ENCODE measurements at places on chromosomes 3 and 15. TPM values are rescaled to one million over a fixed set of nuclear protein-coding genes. Genes with fewer than 3 reads are reported as not detected.

DNA sequence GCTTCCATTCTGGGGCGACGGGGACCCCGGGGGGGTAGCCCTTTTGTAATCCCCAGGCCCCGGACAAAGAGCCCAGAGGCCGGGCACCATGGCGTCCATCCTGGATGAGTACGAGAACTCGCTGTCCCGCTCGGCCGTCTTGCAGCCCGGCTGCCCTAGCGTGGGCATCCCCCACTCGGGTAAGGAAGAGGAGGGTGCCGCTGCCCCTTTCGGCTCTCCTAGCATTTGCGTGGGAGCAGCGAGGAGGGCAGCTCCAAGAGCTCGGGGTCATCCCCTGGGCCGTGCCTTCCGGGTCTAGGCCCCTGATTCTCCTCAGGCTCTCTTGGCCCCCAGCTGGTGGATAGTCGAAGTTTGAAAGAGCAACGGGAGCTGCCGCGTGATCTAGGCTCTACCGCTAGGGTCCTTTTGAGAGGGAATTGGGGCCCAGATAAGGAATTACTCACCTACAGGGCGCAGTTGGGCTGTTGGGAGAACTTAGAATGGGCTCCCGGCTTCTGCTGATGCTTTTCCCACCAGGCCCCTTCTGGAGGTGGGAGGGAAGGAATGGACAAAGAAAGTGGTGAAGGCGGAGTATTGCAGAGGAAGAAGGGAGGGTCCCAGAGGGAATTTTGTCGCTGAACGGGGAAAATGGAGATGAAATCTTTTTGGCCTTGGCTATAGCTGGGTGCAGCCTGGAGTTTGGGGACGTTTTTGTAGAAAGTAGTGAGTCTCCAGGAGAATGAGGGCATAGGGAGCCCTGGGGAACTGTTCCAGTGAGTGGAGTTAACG is 615 bp downstream of the VPS18 start:
- H3K36me3 ChIP-seq: peaks cover 32% of the 10 kb centered on the region
- H3K4me1 ChIP-seq: peaks cover 15% of the 10 kb centered on the region
- no peaks in the 10 kb centered on the region for H3K27me3 ChIP-seq
- peak; percentile 95 for DNase-seq

DNA sequence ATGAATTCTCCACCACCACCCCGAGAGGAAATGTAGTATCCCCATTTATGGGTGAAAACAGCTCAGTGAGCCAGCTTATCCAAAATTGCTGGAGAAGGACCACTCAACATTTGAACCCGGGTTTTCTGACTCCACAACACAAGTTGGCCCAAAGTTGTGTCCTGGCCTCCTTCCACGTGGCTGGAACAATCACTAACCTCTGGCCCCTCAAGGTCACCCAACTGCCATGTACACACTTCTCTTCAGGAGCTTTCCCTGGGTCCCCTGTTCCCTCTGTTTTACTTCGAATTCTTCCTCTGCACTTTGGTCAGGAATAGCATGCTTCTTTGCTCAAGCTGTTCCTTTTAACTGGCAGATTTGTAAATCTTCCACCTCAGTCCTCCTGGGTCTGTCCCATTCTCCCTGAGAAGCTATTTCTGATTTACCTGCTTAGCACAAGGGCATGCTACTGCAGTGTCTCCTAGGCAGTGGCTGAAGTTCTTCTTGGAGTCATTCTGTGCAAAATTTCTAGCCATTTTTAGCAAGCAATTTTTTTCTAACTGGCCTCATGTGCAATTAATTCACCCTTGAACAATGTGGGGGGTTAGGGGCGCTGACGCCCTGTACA is 39.2 kb downstream of the TRIM71 start:
- no peak for DNase-seq
- H3K27me3 ChIP-seq: peaks cover 13% of the 10 kb centered on the region
- H3K27ac ChIP-seq: no peak overlapping the region
- no peaks in the 10 kb centered on the region for H3K36me3 ChIP-seq
- H3K4me3 ChIP-seq: no peak overlapping the region

DNA sequence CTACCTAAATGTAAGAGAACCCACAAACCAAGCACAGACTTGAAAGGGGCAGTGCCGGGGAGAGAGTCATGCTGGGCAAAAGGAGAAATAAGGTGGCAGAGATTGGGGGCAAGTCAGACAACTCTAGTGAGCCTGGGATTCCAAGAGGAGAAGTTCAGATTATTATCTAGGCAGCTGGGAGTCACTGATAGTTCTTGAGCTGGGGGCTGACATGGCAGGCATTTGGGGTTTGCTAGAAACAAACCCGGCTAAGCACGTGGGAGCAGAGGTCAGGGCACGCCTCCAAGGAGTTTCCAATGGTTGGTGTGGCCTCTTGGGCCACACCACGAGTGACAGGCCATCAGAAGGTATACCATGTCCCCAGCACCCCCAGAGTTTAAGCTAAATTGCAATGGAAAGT is 27.6 kb downstream of the SLC6A6 start:
- no peaks in the 10 kb centered on the region for H3K27me3 ChIP-seq
- H3K4me1 ChIP-seq: peaks cover 41% of the 10 kb centered on the region
- H3K27ac ChIP-seq: no peak overlapping the region
- no peak overlapping the region for H3K4me3 ChIP-seq
- H3K36me3 ChIP-seq: peaks cover 35% of the 10 kb centered on the region

DNA sequence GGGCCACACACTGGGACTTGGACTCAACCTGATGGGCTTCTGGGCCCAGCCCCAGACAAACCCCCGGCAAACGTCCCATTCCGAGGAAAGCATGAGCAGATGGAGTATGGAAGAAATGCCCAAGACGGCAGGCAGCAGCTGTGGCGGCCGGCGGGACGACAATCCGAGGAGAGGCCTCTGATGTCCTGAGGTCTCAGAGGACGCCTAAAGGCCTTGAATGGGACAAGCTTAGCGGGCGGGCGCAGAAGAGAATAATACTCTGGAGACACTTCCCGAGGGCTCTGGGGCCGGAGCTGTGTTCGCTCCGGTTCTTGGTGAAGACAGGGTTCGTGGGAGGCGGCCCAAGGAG is 482 bp upstream of the OGG1 start:
- DNase-seq: peak; percentile 92
- peak overlapping the region; percentile 79 for H3K4me3 ChIP-seq
- peaks cover 51% of the 10 kb centered on the region for H3K36me3 ChIP-seq

GRCh38 chr3:8561370-8561769 is 59.7 kb downstream of the LMCD1 start:
- peaks cover 51% of the 10 kb centered on the region for H3K36me3 ChIP-seq
- peaks cover 29% of the 10 kb centered on the region for H3K4me1 ChIP-seq

DNA sequence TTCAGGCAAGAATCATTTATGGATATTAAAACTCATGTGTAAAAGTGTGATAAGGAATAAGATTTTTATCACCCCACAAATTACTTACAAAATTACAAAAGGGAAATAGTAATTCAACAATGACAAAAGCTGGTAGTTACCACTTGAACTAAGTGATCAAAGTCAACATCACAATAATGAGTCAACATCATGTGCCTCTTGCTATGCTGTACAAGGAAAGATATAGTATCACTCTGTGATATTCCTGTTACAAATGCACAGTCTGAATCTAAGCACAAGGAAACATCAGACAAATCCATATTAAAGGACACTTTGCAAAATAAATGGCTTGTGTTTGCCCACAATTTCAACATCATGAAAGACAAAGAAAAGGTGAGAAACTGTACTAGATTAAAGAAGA is 90.5 kb upstream of the PLCL2 start:
- no peaks in the 10 kb centered on the region for H3K4me1 ChIP-seq
- no peaks in the 10 kb centered on the region for H3K36me3 ChIP-seq
- H3K27ac ChIP-seq: no peak overlapping the region
- H3K27me3 ChIP-seq: no peaks in the 10 kb centered on the region

DNA sequence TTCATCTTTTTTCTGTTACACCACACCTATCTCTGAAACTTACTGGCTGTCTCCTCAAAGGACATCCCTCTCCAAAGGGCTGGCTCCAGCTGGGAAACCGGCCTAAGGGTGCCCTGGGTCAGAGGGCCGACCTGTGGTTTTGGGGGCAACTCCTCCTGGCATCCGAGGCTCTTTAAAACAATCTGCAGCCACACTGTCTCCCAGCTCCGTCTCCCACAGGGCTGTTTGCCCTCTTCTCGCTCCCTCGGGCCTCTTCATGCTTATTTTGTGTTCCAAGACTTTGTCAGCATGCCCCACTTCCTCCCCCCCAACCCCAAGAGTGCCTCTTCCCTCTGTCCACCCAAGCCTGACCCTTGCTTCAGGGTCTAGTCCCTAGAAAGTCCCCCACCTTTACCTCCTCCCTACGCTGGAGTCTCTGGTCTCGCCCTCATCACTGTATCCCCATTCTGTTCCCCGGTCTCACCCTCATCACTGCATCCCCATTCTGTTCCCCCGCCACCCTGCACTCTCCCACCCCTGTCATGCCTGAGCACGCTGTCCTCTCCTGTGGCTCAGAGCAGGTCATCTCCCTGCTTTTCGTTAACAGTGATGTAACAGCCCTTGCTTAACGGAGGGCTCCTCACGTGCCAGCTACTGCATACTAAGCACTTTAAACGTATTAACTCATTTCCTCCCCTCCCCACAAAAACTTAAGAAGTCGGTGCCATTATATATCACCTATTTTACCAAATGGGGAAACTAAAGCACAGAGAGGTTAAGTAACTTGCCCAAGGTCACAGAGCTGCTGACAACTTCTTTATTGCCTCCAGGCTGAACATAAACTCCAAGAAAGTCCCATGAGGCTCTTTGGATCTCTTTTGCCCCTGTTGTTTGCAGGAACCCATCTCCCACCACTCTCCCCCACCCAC is 1.1 kb upstream of the CSK start:
- no peaks in the 10 kb centered on the region for H3K27me3 ChIP-seq
- H3K27ac ChIP-seq: no peak overlapping the region
- peak; percentile 68 for DNase-seq
- no peaks in the 10 kb centered on the region for H3K36me3 ChIP-seq
- H3K4me1 ChIP-seq: peaks cover 31% of the 10 kb centered on the region

EBLN2 gene
- 6.2 TPM for total RNA-seq

UCN2 gene
- 0.29 TPM for total RNA-seq

MCF2L2 gene
- under 0.01 TPM for total RNA-seq

GRCh38 chr3:133933097-133934024 is 37.7 kb upstream of the RAB6B start:
- H3K4me1 ChIP-seq: no peaks in the 10 kb centered on the region
- no peak overlapping the region for H3K27ac ChIP-seq
- H3K27me3 ChIP-seq: peaks cover 28% of the 10 kb centered on the region

GRCh38 chr3:58111513-58112184 is 99.1 kb downstream of the DNASE1L3 start:
- no peak overlapping the region for H3K4me3 ChIP-seq
- no peaks in the 10 kb centered on the region for H3K27me3 ChIP-seq
- no peaks in the 10 kb centered on the region for H3K4me1 ChIP-seq
- peaks cover 85% of the 10 kb centered on the region for H3K36me3 ChIP-seq
- no peak for DNase-seq
- H3K27ac ChIP-seq: no peak overlapping the region

ECE2 gene
- total RNA-seq: not detected

DNA sequence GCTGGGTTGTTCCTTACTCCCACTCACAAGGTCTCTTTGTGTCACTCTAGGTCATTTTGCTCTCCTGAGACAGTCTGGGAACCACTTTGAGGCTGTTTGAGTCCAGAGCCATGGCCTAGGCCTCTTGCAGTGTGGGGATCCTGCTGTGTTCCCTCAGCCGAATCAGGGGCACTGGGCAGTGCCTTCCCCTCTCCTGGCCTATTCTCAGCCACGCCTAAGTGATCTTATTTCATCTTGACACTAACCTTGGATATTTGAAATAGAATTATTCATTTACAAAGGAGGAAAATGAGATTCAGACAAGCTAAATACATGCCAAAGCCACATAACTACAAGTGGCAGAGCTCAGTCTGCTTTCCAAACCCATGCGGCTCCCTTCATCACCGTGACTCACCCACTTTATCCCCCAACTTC is 557.2 kb upstream of the TBL1XR1 start:
- peak overlapping the region; percentile 84 for H3K27ac ChIP-seq
- H3K27me3 ChIP-seq: no peaks in the 10 kb centered on the region
- H3K36me3 ChIP-seq: no peaks in the 10 kb centered on the region
- DNase-seq: no peak
- no peak overlapping the region for H3K4me3 ChIP-seq

DNA sequence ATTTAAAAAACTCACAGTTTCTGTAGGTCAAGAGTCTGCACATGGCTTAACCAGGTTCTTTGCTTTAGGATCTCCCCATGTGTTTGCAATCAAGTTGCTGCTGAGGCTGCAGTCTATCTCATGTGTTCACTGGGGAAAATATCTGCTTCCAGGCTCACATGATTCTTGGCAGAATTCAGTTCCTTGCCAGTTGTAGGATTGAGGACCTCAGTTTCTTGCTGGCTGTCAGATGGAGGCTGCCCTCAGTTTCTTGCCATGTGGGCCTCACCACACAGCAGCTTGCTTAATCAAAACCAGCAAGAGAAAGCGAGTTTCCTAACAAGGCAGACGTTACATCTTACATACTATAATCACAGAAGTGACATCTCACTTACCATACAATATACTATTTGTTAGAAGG is 10.0 kb upstream of the TBC1D5 start:
- no peaks in the 10 kb centered on the region for H3K27me3 ChIP-seq
- H3K4me3 ChIP-seq: no peak overlapping the region

DNA sequence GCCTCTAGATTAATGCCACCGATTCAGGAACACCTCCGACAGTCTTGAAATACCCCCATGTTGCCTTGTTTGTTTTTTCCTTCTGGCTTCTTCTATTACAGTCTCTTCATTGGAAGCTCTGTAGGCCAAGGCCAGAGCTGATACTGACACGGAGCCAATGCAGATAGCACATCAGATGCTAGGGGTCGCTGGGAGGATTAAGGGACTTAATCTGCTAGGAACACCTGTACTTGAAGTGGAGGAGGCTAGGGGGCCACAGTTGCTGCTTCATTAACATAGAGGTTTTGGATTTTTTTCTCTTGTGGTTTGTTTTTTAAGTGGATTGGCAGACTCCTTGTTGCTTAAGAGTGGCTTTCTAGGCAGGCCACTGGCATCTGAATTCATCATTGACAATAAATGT is 49.6 kb downstream of the PARP14 start:
- H3K27me3 ChIP-seq: no peaks in the 10 kb centered on the region
- H3K4me1 ChIP-seq: no peaks in the 10 kb centered on the region
- H3K27ac ChIP-seq: no peak overlapping the region
- no peak for DNase-seq
- H3K4me3 ChIP-seq: no peak overlapping the region

DNA sequence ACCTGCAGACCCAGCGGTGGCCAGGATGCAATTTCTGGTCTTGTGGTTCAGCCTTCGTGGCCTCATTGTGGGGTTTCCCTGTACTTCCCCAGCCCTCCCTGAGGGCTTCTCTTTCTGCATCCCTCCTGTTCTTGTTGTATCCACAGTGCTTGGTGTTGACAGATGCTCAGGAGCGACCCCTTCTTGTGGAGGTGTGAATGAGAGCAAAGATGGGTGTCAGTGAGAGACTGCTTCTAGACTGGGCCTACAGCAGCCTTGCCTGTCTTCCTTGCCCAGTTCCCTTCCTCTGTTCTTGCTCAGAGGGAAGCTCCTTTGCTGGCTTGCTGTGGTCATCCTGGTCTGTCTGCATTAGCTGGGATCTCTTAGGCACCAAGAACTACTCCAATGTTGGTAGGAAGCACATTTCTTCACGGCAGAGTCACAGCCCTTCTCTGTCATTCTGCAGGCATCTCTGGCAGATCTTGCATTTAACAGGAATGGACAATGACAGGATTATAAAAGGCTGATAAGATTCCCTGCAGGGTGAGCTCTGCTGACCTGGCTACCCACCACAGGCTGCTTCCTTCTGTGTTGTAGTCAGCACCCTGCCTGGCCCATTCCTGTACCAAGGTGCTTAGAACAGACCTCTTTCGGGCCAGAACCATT is 317.8 kb upstream of the C2CD4B start:
- H3K27ac ChIP-seq: peak overlapping the region; percentile 44
- H3K4me3 ChIP-seq: no peak overlapping the region
- DNase-seq: peak; percentile 82
- H3K27me3 ChIP-seq: no peaks in the 10 kb centered on the region
- H3K4me1 ChIP-seq: peaks cover 11% of the 10 kb centered on the region
